Mesendoderm (in vitro differentiated cells): ENCODE measurements at places on chromosomes 13 and 19.

DNA sequence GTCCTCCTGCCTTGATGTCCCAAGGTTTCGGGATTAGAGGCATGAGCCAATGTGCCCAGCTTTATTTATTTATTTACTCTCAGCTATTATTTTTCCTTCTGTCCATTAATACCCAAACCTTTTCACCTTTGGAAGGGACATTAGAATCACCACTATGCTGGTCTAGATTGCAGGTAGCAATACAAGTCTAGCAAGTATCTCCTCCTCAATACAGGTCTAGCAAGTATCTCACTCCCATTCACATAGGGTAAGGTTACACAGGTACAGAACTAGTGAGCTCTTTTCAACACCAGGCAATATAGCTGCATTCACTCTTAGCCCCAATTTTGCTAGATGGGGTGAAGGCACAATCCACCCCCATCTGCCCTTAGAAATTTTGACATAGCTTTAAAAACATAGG, 17.4 kb upstream of the SPRYD7 start:
- DNase-seq = no peak

DNA sequence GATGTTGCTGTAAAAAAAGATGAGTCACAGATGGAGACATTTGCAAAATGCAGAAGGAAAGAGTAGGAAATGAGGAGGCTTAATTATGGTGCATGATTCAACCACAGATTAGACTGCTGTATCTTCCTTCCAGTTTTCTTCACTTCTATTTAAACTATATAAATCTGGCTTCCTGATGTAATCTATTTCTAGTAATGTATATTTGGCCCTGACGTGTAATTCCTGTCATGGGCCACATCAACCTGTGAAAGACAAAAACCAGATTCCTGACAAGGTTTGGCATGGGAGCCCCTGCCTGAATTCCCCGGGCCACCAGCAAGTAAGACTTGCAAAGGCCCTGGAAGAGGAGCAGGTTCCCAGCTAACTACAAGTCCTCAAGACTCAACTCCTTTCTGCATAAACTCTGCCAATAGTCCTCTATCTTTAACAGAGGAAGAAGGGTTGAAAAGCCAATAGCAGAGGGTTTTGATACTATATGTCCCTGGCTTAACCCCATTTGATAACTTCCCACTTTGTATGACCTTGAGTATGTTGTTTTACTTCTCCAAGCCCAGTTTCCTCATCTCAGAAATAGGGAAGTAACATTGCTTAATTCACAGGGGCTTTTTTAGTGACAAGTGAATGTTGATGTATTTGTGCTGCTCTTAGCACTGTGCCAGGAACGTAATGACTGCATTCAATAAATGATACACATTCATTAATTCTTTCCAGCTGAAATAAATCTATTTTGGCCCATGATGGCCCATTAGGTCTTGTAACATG, 172.7 kb downstream of the SPRY2 start:
- no peak for DNase-seq

GRCh38 chr13:72390909-72391308, 336.5 kb downstream of the MZT1 start:
- DNase-seq = no peak

GRCh38 chr19:40280608-40281221, 4.4 kb downstream of the AKT2 start:
- DNase-seq = peak; percentile 57

- DNase-seq = no peak
Measured at GRCh38 chr13:73901324-73902068, 232.7 kb downstream of the KLF12 start.

GRCh38 chr13:51643105-51643881, 59.0 kb downstream of the WDFY2 start:
- peak; percentile 89 for DNase-seq

GRCh38 chr13:97004096-97004876, 10.0 kb upstream of the OXGR1 start:
- DNase-seq = peak; percentile 47

DNA sequence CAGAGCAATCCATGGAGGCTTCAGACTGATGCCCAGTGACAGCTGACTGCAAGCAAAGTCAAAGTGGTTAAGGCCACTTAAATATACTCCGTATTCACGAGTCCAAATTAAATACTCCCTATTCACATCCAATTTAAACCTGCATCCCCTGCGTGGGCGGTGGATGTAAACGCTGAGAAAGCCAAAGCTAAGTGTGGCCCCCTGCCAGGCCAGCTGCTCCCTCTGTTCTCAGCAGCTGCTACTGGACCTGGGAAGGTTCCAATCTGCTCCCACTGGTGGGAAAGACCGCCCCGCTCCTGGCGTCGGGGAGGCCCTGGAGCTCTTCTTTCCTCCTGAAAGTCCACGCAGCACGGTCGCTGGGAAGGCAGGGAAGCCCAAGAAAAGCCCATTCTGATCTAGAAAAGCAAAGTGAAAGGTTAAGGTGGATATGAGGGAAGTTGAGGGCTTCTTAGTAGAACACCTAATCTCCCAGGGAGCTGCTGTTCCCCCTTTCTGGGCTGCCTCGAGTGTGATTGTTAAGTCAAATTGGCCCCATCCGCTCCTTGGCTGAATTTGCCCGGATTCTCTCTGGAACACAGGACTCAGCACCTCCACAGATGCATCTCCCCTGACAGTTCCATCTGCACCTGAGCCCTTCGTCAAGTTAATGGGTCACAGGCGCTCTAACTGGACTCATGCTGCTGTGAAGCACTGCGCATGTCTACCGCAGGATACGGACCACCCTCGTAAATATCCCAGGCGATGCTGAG, 205.5 kb downstream of the USP12 start:
- no peak for DNase-seq

GRCh38 chr13:79455331-79455730, 25.6 kb upstream of the NDFIP2 start:
- peak; percentile 75 for DNase-seq

DNA sequence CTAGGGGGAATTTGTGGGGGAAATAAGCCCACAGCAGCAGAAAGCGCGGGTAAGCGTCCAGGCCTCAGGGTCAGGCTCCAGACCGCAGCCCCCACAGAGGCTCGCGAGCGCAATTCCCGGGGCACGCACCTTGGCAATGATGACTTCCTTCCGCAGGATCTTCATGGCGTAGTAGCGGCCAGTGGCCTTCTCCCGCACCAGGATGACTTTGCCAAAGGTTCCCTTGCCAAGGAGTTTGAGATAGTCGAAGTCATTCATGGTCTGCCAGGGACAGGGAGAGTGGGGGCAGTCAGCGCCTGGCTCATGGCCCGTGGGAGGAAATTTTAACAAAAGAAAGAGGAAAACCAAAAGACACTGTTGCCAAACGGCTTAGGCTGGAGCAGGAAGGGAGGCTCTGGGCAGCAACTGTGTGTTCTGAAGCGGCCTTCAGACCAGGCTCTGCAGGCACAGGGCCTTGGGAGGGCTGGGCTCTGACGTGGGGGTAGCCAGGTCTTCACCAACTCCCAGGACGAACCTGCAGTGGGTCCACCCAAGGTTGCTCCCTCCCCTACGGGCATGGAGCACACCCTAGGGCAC, 15.4 kb upstream of the CCNP start:
- DNase-seq = no peak

GRCh38 chr13:28423010-28423409, 71.9 kb downstream of the FLT1 start:
- DNase-seq = no peak

DNA sequence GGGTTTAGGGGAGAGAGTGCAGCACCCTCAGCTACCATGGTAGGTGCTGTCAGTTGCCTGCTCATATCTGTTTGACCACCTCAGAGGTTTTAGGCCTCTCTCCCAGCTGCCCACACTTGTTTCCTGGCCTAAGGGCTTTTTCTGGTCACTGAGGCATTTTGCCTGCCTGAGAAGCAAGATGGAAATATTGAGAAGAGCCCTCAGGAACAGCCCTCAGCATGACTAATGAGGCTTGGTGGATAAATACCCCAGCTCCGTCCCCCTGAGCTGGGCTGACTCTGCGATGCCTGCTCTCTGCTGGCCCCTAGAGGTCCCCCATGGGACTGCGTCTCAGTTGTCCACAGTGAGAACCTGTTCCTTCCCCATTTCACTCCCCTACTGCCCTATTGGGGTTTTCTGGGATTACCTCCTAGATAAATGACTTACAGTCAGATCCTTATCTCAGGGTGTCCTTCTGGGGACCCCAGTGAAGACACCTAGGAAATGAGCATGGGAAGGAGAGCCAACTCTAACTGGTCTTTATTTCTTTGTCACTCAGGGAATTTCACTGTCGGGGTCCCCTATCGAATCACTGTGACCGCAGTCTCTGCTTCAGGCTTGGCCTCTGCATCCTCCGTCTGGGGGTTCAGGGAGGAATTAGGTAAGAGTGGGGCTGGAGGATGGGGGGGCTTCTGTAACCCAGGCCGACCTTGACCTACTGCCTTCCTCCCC, 13.3 kb downstream of the PALM3 start:
- peak; percentile 85 for DNase-seq

- DNase-seq = no peak
Measured at GRCh38 chr13:37666036-37666435, 67.5 kb upstream of the POSTN start.

GRCh38 chr19:17951157-17951989, 15.5 kb upstream of the KCNN1 start:
- DNase-seq = no peak

DNA sequence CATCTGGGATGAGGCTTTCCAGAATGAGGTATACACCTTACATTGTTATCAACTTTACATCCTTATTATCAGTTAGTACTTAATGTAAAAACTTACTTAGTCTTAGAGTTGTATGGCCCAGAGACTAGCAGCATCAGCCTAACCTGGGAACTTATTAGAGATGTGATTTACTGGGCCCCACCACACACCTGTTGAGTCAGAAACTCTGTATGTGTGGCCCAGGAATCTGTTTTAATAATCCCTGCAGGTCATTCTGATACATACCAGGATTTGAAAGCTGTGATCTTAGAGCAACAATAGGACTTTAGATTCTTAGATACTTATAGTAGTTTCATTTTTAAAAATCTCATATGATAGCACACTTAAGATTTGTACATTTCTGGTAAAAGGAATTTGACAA, 17.4 kb downstream of the FNDC3A start:
- peak; percentile 30 for DNase-seq

- DNase-seq = no peak
Measured at GRCh38 chr19:28351761-28352160, 861.2 kb downstream of the UQCRFS1 start.

GRCh38 chr19:28836421-28836820, 376.5 kb downstream of the UQCRFS1 start:
- no peak for DNase-seq

GRCh38 chr19:50777830-50778303, 7.6 kb downstream of the GPR32 start:
- peak; percentile 81 for DNase-seq

DNA sequence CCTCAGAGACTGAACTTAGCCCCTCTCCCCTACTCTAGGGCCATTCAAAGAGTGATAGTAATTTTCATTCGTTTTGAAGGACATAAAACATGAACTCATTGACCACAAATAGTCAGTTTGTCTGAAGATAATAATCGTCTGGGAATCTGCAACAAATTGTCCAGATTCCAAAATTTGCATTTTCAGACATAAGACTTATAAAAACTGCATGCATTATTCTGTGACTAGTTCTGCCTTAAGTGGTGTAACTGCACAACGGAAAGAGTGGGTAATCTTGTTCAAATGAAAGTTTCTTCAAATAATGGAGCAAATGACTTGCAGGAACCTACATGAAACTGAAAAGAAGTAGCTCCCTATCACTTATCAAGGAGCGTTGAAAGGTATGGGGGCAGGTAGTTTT, 8.4 kb downstream of the CSNK1A1L start:
- no peak for DNase-seq

DNA sequence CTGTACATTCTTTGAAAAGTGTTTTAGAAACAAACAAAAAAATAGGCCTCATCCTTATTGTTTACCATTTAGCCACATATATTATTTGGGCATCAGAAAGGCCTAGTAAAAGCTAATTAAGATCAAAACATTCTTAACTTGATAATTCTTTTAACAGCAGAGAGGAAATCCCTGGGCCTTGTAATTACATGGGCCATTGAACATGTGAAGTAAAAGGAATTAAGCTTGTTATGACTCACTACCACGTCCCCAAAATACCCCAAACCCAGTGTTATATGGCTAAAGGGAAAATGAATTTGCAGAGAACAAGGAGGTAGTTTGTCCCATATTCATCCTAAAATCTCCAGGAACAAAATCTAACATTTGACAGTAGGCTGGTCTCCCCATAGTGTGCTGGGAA, 439.8 kb downstream of the ITGBL1 start:
- DNase-seq = no peak

DNA sequence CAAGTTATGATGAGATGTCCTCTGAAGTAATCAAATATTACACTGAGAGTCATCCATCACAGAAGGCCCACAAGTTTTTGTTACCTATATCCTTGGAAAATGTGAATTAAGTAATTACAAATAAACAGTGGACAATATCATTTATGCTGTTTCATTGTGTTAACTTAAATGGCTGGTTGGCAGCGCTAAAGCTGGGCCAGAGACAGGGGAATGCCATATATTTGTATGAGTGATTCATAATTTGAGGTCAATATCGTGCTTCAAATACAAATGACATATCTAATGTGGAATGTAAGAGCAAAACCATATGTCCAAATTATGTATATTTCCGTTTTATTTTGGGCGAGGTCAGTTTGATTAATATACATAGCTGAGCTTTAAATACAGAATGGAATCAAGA, 1556.2 kb downstream of the SLITRK5 start:
- DNase-seq = no peak

DNA sequence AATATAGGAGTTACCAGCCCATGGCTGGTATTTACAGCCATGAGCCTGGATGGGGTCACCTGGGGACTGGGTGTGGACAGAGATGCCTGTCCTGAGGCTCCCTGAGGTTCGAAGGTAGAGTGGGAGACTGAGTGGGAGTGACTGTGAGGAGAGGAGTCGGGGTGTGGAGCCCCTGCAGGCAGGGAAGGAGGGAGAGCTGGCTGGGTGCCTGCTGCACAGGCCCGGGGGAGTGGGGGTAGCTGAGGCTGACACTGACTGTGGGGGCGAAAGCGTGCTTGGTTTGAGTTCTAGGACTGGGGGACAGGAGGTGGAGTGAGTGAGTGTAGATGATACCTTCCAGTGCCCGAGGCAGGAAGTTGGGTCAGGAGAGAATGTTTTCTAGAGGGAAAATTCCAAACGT, 7.1 kb downstream of the RAB11B start:
- DNase-seq = no peak
